ENCODE measurements at places on chromosomes 16 and 17. TPM values are rescaled to one million over a fixed set of nuclear protein-coding genes. Genes with fewer than 3 reads are reported as not detected.

LITAFD gene
- not detected for total RNA-seq

DNA sequence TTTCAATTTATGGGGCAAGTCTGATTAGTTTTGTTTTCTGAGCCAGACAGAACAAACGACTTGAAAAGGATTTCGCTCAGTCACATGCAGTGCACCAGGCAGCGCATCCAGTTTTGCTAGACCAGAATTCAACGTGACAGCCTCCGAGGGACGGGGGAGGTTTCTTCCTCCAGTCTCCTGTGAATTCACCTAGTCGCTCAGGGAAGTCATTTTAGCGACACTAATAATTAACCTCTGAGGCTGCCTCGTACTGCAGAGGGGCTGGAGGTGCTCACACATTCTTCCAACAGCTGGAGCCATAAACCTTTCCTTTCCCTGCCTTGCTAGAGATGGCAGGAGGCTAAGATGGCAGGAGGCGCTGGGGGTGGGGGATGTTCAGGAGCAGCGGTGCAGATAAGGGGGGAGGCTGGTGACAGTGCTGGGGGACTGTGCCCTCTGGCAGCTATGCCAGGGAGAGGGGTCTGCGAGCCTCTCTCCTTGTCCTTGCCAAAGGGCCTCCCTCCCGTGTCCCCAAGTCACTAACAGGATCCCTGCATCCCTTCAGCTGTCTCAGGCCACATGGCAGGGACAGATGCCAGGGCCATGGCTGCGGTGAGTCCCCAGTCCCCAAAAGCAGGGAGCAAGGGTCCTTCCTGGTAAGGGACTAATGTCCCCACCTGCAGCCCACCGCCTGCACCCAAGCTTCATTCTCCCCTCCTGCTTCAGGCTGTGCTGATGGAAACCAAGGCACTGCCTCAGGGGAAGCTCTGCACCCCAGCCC is 24.0 kb downstream of the MXRA7 start:
- peaks cover 5% of the 10 kb centered on the region for H3K4me1 ChIP-seq
- H3K36me3 ChIP-seq = no peaks in the 10 kb centered on the region
- no peak overlapping the region for H3K27ac ChIP-seq
- no peak for DNase-seq
- no peak overlapping the region for H3K4me3 ChIP-seq

MYOCD gene
- not detected for total RNA-seq

DNA sequence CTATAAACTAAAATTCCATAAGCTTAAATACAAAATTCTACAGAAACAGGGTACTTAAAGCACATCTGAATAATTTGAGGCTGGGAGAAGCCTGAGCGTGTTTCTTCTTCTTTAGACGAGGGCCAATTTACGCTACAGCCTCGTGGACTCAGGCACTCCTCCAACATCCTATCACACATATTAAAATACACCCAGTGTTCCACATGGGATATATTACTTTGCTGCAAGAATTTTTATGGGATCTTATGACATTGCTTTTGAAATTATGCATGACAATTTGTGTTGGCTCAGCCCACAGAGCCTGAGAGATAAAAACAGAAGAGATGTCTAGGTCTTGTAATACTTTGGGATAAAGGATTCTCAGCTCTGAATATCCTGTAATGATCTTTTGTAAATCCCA is 3.5 kb upstream of the TANGO6 start:
- no peaks in the 10 kb centered on the region for H3K27me3 ChIP-seq
- H3K36me3 ChIP-seq = no peaks in the 10 kb centered on the region
- no peak overlapping the region for H3K27ac ChIP-seq
- DNase-seq = no peak
- no peak overlapping the region for H3K4me3 ChIP-seq

DNA sequence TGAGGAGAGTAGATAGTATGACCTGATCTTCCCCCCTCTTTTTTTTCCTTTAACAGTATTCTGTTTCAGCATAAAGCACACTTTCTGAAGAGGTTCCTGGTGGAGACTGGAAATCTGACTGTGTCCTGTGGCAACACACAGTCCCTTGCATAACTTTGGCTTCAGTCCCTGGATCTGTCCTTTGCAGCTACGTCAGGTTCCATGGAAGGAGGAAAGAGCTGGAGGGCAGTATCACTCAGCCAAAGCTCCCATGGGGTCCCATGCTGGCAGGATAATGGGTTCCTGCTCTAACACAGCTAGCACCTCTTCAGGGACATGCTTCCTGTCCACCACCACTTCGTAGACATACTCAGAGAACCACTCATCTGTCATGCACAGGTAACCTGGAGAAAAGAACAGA is 13.3 kb upstream of the SLC6A4 start:
- no peak for DNase-seq
- no peaks in the 10 kb centered on the region for H3K27me3 ChIP-seq
- H3K4me1 ChIP-seq = no peaks in the 10 kb centered on the region
- peaks cover 67% of the 10 kb centered on the region for H3K36me3 ChIP-seq

- peaks cover 5% of the 10 kb centered on the region for H3K27me3 ChIP-seq
- no peak overlapping the region for H3K27ac ChIP-seq
- no peak for DNase-seq
Measured at GRCh38 chr16:15502041-15502725, 67.8 kb downstream of the BMERB1 start.

DNA sequence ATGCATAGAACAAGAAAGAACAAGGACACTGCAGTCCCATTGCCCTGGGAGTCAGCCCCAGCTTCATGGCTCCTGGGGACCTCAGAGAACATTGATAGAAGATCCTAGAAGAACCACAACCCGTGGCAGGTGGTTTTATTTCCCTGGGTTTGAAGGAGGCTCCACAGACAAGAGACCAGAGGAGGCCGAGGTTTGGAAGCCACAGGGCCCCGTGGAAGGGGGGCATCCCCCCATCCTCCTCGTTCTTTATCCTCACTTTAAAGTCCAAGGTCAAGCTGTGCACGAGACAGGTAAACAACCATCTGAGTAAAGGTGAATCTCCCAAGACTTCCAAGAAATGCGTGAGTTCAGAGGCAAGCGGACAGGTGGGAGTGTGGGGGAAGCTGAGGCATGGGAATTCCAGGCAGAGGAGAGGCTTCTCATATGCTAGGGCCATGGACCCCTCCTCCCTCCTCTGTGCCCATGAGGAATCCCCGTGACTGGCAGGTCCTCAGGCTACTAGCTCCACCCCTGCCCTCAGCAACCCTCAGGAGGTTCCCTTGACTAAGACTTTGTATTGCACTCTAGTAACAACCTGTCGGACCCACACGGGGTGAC is 849 bp upstream of the SULT1A1 start:
- no peak overlapping the region for H3K4me3 ChIP-seq
- no peak overlapping the region for H3K27ac ChIP-seq
- H3K4me1 ChIP-seq = peaks cover 12% of the 10 kb centered on the region
- no peaks in the 10 kb centered on the region for H3K36me3 ChIP-seq
- DNase-seq = no peak

- no peaks in the 10 kb centered on the region for H3K36me3 ChIP-seq
- no peak for DNase-seq
- no peak overlapping the region for H3K4me3 ChIP-seq
- no peaks in the 10 kb centered on the region for H3K27me3 ChIP-seq
- H3K4me1 ChIP-seq = no peaks in the 10 kb centered on the region
Measured at GRCh38 chr17:71600137-71600789, 520.6 kb upstream of the SOX9 start.

GRCh38 chr16:85738923-85739715 is 11.8 kb downstream of the C16orf74 start:
- no peak overlapping the region for H3K4me3 ChIP-seq
- H3K27ac ChIP-seq = no peak overlapping the region
- H3K36me3 ChIP-seq = no peaks in the 10 kb centered on the region
- DNase-seq = no peak
- no peaks in the 10 kb centered on the region for H3K27me3 ChIP-seq

DNA sequence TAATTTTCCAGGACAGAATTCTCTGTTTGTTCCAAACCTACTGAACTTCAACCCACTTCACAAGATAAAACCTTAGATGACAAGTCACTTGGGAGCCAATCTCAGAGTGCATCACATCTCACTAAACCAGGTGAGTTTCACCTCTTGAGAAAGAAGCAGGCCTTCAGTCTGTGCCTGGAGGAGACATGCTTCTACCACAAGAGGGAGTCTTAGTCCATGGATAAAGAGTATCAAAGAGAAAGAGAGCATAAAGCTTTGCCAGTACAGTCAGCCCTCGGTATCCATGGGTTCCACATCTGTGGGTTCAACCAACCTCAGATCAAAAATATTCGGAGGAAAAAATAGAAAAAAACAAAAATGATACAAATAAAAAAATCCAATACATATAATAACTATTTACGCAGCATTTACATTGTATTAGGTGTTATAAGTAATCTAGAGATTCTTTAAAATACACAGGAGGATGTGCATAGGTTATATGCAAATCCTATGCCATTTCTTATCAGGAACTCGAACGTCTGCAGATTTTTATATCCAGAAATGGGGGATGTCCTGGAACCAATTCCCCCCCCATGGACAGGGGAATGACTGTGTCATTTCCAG is 37.7 kb downstream of the DUSP14 start:
- no peaks in the 10 kb centered on the region for H3K27me3 ChIP-seq
- H3K4me3 ChIP-seq = no peak overlapping the region
- H3K36me3 ChIP-seq = no peaks in the 10 kb centered on the region

- H3K36me3 ChIP-seq = no peaks in the 10 kb centered on the region
- peaks cover 10% of the 10 kb centered on the region for H3K4me1 ChIP-seq
- DNase-seq = no peak
- H3K27me3 ChIP-seq = peaks cover under 1% of the 10 kb centered on the region
- peak overlapping the region; percentile 15 for H3K27ac ChIP-seq
Measured at GRCh38 chr17:21381076-21381706, 5.0 kb downstream of the KCNJ12 start.

FBXO39 gene
- 0.29 TPM for total RNA-seq

DNA sequence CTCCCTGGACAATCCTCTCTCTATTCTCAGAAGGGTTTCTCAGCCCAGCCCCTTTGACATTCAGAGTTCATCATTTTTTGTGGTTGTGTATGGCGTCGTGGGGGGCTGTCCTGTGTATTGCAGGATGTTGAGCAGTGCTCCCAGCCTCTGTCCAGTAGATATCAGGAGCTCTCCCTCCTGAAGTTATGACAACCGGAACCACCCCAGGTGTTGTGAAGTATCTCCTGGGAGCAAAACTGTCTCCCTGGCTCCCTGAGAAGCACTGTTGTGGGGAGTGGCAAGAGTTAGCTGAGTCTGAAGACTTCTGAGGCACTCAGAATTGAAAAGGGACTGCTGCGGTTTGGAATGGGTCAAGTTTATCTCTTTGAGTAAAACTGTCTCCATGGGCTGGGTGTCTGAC is 55.9 kb upstream of the MGAT5B start:
- no peaks in the 10 kb centered on the region for H3K36me3 ChIP-seq
- no peak overlapping the region for H3K27ac ChIP-seq
- DNase-seq = no peak
- no peaks in the 10 kb centered on the region for H3K27me3 ChIP-seq

- H3K4me3 ChIP-seq = peak overlapping the region; percentile 64
- H3K36me3 ChIP-seq = peaks cover 9% of the 10 kb centered on the region
- peaks cover 37% of the 10 kb centered on the region for H3K4me1 ChIP-seq
- peak overlapping the region; percentile 92 for H3K27ac ChIP-seq
- DNase-seq = peak; percentile 83
- H3K27me3 ChIP-seq = no peaks in the 10 kb centered on the region
Measured at GRCh38 chr17:82909322-82909904, 69.6 kb upstream of the ZNF750 start.

GRCh38 chr17:81218991-81219390 is 3.8 kb downstream of the CEP131 start:
- no peaks in the 10 kb centered on the region for H3K27me3 ChIP-seq
- no peak overlapping the region for H3K4me3 ChIP-seq
- H3K4me1 ChIP-seq = peaks cover 17% of the 10 kb centered on the region
- peaks cover 4% of the 10 kb centered on the region for H3K36me3 ChIP-seq
- H3K27ac ChIP-seq = no peak overlapping the region
- no peak for DNase-seq

GRCh38 chr16:87601401-87601981 is 817 bp upstream of the JPH3 start:
- peak overlapping the region; percentile 51 for H3K4me3 ChIP-seq
- no peak overlapping the region for H3K27ac ChIP-seq
- H3K27me3 ChIP-seq = peaks cover 48% of the 10 kb centered on the region
- no peak for DNase-seq

DNA sequence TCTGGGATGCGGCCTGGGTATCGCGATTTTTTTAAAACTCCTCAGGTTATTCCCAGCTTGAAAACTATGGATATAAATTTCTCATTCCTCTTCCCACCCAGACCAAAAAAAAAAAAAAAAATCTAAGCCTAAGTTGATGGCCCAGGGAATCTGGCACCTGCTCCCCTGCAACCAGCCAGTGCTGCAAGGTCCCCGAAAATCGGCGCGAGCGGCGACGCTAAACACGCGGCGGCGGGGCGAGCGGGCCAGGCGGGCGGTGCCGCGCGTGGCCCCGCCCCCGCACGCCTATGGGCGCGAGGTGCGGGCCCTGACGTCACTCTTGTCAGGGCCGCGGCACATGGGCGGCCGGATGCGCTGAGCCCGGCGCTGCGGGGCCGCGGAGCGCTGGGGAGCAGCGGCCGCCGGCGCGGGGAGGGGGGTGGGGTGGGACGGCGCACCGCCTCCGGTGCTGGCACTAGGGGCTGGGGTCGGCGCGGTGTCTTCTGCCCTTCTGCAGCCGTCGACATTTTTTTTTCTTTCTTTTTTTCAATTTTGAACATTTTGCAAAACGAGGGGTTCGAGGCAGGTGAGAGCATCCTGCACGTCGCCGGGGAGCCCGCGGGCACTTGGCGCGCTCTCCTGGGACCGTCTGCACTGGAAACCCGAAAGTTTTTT is at the start of gene HLF:
TSS of gene HLF (plus strand) at position 316 of the 654 bp plus-strand sequence. CDS start 525 bp downstream, outside the sequence.
- H3K4me3 ChIP-seq = peak within 1 kb of the TSS; percentile 86
- peak; percentile 58 for DNase-seq
- H3K36me3 ChIP-seq = no peaks in the 10 kb centered on the region
- no peak within 1 kb of the TSS for H3K27ac ChIP-seq

DNA sequence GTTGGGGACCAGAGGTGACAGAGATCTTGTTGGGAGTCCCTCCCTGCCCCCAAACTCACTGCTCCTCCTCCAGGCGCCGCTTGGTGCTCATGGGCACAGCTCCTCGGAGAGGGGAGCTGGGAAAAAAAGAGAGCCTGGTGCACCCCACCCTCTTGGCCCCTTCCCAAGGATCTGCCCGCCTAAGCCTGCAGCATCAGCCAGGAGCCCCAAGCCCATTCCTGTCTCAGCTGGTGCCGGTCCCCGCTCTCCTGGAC is 400 bp downstream of the HCFC1R1 start:
- H3K27ac ChIP-seq = peak overlapping the region; percentile 99
- no peaks in the 10 kb centered on the region for H3K27me3 ChIP-seq
- H3K4me3 ChIP-seq = peak overlapping the region; percentile 76
- DNase-seq = no peak
- peaks cover 60% of the 10 kb centered on the region for H3K4me1 ChIP-seq

PIMREG gene
- total RNA-seq = not detected

DNA sequence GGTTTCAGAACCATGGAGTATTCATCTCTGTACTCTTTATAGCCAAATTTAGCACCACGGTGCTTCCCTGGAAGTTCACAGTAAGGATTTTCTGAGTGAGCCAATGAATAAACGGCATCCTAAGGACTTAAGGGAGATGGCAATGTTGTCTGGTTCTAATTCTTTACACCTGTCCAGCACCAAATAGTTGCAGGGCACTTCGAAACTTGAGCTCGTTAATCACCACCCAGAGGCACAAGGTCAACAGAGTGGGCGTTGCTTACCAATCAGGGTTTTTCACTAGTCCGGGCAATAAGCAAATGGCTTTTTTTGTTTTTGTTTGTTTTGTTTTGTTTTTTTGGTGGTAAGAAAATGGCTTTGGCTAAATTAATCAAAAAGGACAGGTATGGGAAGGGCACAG is 28.2 kb upstream of the TMEM220 start:
- no peaks in the 10 kb centered on the region for H3K4me1 ChIP-seq
- H3K36me3 ChIP-seq = no peaks in the 10 kb centered on the region
- no peak overlapping the region for H3K27ac ChIP-seq
- H3K4me3 ChIP-seq = no peak overlapping the region
- H3K27me3 ChIP-seq = no peaks in the 10 kb centered on the region

RHBDL3 gene
- total RNA-seq = not detected

CBX2 gene
- total RNA-seq = 1.6 TPM

MT4 gene
- total RNA-seq = not detected

WFIKKN1 gene
- total RNA-seq = 0.47 TPM

Measured in naive thymus-derived CD8-positive, alpha-beta T cell (primary cell).